ENCODE measurements at places on chromosomes 16 and 17.

DNA sequence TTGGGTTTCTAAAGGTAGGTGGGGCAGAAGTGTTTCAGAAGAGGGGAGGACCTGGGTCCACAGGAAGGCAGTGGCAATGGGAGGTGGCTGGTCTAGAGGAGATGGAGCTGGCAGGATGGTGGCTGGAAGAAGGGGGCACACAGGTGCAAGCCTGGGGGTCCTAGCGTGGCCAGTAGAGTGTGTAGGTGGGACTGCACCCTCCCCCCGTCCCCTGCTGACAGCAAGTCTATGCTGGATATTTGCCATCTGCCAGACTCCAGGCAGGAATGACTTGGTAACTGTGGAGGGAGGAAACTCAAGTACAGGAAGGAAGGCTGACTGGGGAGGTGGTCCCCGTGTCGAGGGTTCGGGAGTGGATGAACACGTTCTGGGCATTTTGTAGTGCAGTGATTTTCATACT lies 8.6 kb downstream of the MED9 start:
- no peak for DNase-seq

- no peak for DNase-seq
Measured at GRCh38 chr16:2480948-2481347, 6.0 kb downstream of the TBC1D24 start.

GRCh38 chr16:57530522-57531252 lies 5.7 kb downstream of the CCDC102A start:
- DNase-seq = no peak

DNA sequence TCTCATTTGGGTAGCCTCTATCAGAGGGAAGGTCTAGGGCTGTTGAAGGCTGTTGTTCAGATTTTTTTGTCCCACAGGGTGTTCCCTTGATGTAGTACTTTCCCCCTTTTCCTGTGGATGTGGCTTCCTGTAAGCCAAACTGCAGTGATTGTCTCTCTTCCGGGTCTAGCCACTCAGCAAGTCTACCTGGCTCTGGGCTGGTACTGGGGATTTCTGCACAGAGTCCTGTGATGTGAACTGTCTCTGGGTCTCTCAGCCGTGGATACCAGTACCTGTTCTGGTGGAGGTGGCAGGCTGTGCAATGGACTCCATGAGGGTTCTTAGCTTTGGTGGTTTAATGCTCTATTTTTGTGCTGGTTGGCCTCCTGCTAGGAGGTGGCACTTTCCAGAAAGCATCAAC lies 23.3 kb upstream of the CCR7 start:
- no peak for DNase-seq

GRCh38 chr16:67445913-67446907 lies 15.3 kb downstream of the HSD11B2 start:
- no peak for DNase-seq

DNA sequence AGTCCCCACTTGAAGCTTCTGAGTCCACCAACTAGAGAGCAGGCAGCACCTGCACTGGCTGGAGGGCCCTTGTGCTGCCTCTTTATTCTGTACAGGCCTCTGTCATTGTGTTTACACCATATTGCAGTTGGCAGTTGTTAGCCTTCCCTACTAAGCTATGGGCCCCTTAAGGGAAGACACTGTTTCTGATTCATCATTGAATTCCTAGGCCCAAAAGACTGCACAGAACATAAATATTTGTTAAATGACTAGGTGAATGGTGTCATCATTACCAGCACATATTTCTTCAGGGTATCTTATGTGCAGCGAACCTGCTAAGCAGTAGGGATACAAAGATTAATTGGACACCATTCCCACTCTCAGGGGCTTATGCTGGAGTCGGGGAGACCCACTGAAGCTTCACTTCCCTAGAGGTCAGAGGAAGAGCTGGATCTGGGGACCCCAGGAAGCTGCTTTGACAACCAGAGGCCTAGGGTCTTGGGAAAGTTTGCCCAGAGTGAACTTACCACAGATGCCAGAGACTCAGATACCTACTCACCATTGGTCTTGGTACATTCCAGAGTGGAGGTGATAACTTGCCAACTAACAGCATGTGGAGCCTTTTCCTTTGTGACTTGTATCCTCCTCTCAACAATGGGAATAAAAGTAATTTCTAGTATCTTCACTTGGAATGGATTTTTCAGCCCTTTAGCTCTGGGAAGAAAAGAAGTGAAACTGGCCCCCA lies 28.7 kb upstream of the DDX52 start:
- no peak for DNase-seq

GRCh38 chr16:82033006-82033405 lies 2.0 kb upstream of the HSD17B2 start:
- DNase-seq = no peak

DNA sequence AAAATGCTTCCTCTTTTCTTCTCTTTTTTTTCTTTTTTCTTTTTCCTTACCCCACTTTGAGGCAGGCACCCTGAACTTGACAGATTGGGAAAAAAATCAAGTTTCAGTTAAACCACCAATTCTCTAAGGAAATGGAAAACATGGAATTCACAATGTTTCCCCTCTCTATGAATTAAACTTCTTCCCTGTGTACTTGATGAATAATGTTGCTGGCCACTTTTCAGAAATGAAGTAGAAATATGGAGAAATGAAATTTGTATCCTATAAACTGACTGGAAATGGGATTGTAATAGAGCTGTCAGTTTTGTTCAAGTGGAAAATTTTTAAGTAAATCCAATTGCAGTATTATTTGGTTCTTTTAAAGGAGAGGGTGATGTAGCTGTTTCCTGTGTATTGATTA lies 129.8 kb downstream of the CLEC16A start:
- DNase-seq = no peak

- no peak for DNase-seq
Measured at GRCh38 chr17:70961341-70961740, 792.0 kb downstream of the KCNJ2 start.

DNA sequence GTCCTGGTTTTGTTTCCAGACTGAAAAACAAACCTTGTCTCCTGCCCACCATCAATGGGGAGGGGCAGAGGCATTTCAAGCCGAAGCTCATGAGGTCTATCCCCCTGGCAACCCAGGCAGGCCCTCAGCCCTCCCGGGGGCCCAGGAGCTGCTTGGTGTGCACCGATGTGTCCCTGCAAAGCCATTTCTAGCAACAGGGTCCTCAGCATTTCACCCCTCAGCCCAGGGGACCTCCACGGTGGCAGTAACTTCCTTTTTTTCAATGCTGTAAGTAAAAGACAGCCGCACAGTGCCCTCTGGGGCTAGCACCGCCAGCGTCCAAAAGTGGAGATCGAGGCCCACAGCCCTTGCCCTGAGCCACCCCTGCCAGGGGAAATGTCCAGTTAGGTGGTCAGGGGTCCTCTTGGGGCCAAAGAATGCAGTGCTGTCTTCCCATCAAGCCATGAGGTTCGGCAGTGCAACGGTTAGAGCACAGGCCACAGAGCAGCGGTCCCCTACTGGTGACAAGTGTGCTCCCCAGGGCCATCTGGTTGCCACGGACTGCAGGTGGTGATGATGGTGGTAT lies 79.9 kb downstream of the LITAF start:
- peak; percentile 70 for DNase-seq

DNA sequence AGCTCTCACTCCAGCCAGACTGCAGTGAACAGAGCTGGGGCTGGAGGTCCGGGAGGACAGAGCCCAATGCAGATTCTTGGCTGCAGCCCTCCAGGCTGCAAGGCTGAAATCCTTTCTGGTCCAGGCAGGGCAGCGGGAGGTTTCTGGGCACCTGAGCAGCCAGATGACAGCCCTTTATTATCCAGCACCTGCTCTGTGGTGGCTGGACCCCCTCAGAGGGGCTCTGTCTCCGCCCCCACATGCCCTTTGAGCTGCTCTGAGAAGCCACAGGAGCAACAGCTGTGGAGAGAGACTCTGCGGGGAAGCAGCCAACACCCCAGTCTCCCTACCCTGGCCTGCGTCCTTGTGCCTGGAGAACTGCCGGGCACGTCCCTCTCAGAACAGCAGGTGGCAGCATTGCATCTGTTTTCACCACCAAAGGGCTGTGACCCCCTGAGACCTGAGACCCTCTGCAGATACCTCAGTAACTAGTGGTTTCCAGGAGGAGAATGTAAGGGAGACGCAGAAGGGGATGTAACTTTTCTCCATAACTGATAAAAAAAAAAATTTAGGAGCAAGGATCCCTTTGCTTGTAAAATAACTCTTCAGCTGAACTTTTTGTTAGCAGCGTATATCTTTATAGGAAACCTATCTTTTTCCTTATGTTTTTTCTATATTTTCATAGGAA lies 3.7 kb upstream of the CNP start:
- peak; percentile 80 for DNase-seq

GRCh38 chr16:55439101-55439690 lies 39.8 kb upstream of the MMP2 start:
- peak; percentile 62 for DNase-seq

- no peak for DNase-seq
Measured at GRCh38 chr16:19844945-19845641, 39.6 kb downstream of the GPRC5B start.

GRCh38 chr16:80459966-80460365 lies 80.8 kb upstream of the DYNLRB2 start:
- no peak for DNase-seq

GRCh38 chr17:79859676-79860615 lies 20.7 kb upstream of the CBX4 start:
- DNase-seq = no peak

- no peak for DNase-seq
Measured at GRCh38 chr16:65744401-65744800, 622.1 kb upstream of the CDH5 start.

DNA sequence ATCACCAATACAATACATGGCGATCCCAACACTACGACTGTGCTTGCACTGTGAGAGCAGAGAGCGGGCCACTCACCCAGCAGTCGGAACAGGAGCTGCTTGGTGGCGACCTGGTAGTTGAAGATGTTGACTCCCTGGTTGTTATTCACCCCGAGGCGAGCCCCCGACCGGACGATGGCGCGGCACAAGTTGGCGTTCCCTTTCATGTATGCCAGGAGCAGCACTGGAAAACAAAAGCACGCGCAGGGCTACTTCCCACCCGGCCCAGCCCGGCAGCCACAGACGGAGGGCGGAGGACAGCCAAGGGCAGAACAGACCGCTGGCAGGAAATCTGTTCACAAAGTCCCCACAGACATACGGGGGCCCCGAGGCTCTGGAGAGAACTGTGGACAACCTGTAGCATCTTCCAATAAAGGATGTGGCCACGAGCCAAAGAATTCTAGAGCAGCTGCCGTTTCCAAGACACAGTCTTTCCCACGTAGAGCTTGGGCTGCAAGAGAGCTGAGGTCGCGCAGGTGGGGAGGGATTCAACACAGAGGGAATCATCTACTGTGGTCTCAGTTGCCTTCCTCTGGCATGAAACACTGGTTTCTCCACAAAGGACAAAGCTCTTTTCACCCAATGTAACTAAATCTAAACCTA lies 27.8 kb downstream of the CYB5D2 start:
- no peak for DNase-seq

- DNase-seq = no peak
Measured at GRCh38 chr17:5942687-5943086, 127.5 kb upstream of the WSCD1 start.

- DNase-seq = peak; percentile 80
Measured at GRCh38 chr16:29710227-29711219, 31.5 kb downstream of the QPRT start.
